Hematopoietic multipotent progenitor cell treated with erythropoietin and hydrocortisone succinate and interleukin-3 and kit ligand, for 4 days (in vitro differentiated cells): ENCODE measurements at places on chromosomes 16 and 17.

GRCh38 chr16:51637770-51638094 lies 486.7 kb upstream of the SALL1 start:
- DNase-seq = no peak

DNA sequence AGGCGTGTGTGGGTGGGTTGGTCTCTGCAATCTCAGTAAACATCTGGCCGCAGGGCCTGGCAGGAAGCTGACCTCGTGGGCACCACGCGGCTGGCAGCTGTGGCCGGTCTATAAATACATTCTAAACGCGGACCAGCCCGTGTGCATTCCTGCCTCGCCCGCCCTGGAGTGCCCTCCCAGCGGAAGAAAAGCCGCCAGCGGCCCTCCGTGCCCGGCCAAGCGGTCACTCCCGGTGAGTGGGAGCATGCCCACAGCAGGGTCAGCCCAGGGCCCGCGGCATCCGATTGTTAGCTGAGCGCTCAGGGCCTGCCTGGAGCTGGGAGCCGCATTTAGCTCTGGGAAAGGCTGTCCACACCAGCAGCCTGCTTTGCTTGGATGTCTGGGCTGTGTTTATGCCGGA lies 10.3 kb downstream of the ZNF469 start:
- no peak for DNase-seq

GRCh38 chr16:78909226-78909625 lies 691.3 kb downstream of the MAF start:
- DNase-seq = no peak

DNA sequence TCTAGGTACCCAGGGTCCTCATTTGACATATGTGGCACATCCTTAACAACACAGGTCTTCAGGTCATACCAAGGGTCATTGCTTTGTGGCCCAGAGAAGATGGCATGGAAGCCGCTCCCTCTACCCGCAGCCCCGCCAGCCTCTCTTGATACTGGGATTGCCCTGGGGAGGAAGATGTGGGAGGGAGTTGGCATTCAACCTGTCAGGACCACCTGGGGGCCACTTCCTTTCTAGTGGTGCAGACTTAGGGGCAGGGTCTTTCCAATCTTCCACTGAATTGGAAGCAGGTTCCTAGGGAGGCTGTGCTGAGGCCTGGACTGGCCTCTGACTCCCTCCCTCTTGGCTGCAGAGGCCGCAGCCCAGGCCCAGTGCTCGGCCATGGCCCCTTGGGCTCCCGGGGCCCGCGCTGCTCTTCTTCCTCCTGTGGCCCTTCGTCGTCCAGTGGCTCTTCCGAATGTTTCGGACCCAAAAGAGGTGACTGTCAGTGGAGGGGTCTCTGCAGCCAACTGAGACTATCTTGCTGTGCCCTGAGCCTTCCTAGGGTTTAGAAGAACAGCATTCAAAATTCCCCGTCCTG lies 5.1 kb upstream of the HEXIM1 start:
- DNase-seq = no peak

DNA sequence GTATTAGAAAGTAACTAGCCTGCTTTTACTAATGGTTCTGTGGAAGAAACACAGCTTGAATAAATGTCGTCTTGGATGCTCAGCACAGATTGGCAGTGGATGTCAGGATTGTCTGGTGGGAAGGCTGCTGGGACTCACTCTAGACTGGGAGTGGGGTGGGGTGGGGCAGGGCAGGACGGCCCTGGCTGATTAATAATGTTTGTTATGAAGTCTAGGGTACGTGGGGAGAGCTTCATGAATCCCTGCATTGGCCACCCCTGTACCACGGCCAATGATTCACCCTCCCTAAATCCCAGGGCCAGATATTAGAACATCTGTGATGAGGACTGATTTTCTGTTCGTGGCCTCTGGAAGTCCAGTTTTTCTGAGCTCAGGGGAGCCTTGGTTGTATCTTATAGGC lies 421.0 kb downstream of the WWOX start:
- no peak for DNase-seq

GRCh38 chr17:70187383-70187782 lies 18.1 kb downstream of the KCNJ2 start:
- DNase-seq = no peak
